NCI-H1930 (cell line): ENCODE measurements at places on chromosomes 4 and X.

DNA sequence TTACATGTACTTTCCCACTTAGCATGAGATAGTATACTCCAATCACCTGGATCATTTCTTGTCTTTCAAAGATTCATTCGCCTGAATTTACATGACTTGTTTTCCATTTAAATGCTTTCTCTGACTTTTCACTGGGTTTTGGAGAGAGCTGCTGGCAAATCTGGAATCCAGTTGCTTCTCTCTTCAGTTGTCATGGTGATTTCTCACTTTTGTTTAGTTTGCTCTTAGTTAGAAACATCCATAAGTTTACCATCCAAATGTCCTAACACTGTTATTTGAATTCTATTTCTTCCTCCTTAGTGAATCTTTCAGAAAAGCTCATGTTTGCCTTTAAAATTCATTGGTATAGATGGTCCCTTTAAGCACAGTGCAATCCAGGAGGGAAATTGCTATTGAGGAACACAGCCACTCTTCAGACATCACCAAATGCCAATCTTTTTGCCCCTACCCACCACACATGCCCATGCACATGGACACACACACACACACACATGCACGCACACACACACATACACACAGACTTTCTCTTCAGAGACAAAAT lies 51.7 kb downstream of the REELD1 start:
- no peak for DNase-seq

GRCh38 chrX:118347131-118347530 lies 1.2 kb downstream of the WDR44 start:
- DNase-seq = no peak

DNA sequence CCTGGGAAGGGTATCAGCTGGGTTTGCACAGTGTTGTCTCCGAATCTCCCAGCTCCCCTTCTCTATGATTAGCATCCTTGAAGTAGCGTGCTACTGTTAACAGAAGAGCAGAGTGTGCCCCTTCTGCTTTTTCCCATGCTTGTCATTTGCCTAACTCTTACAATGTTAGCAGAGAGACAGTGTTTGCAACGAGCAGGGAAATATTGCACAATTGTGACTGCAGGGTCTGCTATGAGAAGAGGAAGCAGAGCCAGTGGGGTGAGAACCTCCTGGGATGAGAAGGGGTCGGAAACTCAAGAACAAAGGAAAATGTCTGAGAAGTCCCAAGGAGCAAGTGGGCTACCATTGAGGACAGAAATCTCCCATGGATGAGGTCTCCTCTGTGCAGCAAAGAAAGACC lies 7.8 kb upstream of the CHRNA9 start:
- DNase-seq = no peak

GRCh38 chr4:150369434-150370380 lies 212.2 kb upstream of the MAB21L2 start:
- DNase-seq = no peak

- DNase-seq = no peak
These were observed 1045.6 kb downstream of the GLUD2 start for GRCh38 chrX:122092978-122093377.

DNA sequence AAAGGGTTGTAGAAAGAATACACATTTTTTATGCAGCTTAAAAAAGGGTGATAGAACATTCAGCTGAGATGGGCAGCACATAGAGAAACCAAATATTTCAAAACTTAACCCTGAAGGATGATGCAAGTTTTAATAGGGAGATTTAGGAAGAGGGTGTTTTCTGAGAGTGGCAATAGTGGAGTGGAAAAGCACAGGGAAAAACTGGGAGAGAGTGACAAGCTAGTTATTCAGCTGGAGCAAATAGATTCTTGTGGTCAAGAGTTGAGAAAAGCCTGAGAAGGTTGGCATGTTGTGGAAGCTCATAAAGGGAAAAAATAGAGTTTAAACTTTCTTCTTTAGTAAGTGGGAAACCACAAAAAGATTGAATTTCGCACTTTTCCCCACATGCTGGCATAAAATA lies 359.6 kb upstream of the PITX2 start:
- no peak for DNase-seq

DNA sequence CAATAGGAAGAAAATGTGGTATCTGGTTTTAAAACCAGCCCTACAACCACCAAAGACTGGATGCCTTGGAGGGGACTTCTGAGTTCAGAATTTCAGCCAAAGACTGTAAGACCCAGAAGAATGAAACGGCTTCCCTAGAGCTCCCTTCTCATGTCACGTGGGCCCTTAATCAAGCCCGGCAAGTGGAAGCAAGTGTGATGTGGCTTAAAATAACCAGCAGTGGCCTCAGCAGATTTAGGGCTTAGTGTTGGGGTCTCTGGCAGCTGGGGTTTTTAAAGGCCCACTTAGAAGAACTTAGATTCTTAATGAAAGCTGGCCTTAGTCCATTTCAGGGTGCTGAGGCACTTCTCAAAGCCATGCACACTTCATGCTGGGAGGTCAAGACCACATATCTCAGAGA lies 111.2 kb upstream of the TBC1D9 start:
- DNase-seq = no peak

GRCh38 chr4:7779432-7779768 lies 160.3 kb downstream of the AFAP1 start:
- no peak for DNase-seq

- DNase-seq = no peak
These were observed 53.5 kb downstream of the TBC1D14 start for GRCh38 chr4:6963139-6963611.

- DNase-seq = peak; percentile 24
These were observed 2.2 kb downstream of the MAPK10 start for GRCh38 chr4:86357608-86358007.

GRCh38 chr4:22192084-22192511 lies 243.5 kb upstream of the KCNIP4 start:
- DNase-seq = no peak

- no peak for DNase-seq
These were observed 72.9 kb downstream of the FAM114A1 start for GRCh38 chr4:38940476-38940875.

DNA sequence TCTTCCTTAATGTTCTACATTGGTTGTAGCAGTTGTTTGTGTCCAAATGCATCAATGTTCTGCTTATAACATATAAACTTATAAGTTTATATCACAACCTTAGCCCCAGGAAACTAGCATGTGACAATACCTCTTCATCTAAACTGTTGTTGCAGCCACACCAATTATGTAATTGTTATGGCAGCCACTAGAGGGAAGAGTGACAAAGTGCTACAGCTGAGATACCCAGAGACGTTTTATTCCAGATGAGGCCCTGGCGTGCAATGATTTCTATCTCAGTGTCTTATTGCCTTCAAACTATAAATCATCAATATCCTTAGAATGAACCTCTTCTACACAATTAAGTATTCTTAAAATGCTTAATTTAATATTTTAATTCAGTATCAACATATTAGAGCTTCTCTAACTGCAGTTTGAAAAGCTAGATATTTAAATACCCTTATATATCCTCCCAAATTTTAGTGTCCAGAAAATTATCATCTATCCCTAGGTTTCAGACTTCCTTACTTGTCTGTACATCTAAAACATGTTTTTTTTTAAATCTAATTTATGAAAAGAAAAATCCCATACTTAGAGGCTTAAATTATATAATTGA lies 171.6 kb downstream of the PCDH10 start:
- no peak for DNase-seq

DNA sequence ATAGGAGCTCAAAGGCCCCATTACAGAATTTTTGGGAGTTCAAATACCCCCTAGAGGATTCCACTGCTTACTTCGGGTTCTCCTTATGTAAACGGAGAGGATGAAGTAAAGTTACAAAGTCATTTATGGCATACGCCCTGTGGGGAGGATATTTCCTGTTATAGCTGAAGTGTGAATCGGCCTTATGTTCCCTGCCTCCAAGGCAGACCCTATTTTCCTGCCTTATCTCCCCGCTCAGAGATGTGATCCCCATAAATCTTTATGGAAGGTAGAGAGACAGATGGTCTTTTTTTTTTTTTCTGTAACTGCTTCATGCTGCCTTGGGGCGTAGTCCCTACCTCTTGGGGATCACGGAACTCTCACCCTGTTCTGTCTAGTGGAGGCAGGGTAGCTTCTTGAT lies 56.0 kb upstream of the DHX15 start:
- no peak for DNase-seq

DNA sequence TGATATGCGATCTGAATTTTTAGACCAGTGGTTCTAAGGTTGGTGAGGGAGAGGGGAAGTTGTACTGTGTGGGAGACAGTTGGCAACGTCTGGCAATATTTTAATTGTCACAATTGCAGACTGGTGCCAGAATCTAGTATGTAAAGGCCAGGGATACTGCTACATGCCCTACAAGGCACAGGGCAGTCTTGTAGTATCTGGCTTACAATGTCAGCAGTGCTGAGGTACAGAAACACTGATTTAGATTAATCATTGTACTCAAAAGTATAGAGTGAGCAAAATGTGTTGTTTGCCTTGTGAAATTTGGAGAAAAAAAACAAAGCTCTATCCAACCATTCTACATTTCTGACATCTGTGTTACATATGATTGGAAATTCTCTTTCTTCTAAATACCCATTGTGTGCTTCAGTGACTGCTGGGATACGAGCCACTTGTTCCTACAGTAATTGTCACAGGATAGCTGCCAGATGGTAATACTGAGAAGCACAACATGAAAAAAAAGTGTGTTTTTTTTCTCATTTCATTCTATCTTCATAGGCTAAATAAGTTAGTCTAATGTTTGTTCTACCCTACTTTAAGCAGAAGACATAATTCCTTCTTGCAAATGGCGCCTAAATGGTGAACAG lies 526.7 kb upstream of the AGA start:
- no peak for DNase-seq

DNA sequence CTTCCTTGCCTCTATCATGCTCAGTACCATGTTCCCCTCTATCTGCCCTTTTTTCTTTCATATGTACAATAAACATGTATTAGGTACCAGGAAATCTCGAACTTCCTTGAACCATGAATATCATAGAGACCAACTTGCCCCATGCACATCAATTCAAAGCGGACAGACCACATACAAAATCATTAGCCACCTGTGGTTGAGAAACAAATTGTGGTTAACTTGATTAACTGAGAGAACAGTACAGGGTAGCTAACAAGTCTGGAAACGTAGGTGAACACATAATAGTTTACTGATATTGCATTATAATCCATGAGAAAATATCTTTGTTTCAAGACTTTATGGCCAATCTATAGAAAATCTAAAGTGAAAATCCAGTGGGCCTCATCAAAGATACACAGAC lies 8.2 kb downstream of the CASP3 start:
- DNase-seq = no peak

- no peak for DNase-seq
These were observed 24.9 kb downstream of the AR start for GRCh38 chrX:67568769-67569168.

DNA sequence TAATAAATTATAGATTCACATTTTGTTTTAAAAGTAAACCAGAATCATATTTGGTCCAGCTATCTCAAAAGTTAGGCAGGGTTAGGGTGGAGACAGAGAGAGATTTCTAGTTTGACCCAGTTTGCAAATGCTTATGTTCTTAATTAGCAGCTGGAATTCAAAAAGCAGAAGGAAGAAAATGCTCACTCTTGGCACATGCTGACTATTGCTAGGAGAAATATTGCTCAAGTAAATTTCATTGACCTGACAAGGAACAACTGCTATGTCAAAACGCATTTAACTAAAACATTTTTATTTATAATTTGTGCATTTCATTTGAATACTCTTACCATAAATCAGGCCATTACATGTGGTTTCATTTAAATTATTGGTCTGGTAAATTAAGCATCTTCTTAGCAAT lies 131.8 kb downstream of the GLRA3 start:
- no peak for DNase-seq

- no peak for DNase-seq
These were observed 137.8 kb upstream of the CPEB2 start for GRCh38 chr4:14864365-14865030.

GRCh38 chr4:37909332-37910090 lies 18.6 kb downstream of the TBC1D1 start:
- no peak for DNase-seq

DNA sequence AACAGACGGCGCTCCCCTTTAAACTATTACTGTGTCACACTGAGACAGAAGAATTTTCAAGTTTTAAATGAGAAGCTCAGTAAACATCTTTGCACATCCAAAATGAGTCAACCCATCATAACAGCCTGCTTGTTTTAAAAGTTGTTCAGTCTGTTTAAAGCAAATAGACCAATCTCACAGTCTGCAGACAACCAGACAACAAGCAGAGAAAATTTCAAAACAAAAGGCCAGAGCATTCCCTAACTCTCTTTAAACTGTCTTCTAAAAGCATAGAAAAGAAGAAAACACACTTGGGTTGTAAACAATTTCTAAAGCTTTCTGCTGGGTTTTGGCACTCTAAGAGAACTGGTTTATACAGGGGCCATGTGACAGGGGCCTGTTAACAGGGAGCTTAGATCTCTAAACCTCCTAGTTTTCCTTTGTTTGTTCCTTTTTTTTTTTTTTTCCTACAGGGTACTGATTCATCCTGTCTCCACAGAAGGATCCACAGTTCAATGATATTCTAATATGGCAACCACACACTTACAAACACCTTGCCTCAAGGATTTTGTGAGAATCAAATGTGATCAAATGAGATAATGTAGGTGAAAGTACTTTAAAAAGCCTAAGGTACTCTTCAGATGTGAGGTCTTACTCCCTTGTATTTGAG lies 100.8 kb upstream of the MAML3 start:
- DNase-seq = no peak

- no peak for DNase-seq
These were observed 49.3 kb upstream of the PHF8 start for GRCh38 chrX:54093571-54093970.
